Iris pigment epithelial cell (primary cell): ENCODE measurements at places on chromosomes 16 and 17.

GRCh38 chr17:8158267-8159031 lies 4.3 kb downstream of the VAMP2 start:
- peak; percentile 86 for DNase-seq

GRCh38 chr17:64073771-64074703 lies 53.6 kb upstream of the ICAM2 start:
- no peak for DNase-seq

DNA sequence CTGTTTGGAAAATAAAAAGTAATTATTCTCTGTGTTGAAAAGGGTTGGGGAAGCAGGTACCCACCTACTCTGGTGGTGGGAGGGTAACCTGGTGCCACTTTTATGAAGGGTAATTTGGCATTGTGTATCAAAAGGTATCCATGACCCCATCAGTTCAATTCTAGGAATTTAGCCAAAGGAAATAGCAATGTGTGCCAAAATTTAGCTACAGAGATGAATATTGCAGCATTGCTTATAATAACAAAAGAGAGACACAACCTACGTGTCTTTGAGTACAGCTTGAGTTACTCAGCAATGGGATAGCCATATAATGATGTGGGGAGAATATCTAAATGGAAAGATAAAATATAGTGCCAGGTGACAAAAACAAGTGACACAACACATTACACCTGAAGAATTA lies 170.7 kb downstream of the NTN1 start:
- DNase-seq = peak; percentile 24

DNA sequence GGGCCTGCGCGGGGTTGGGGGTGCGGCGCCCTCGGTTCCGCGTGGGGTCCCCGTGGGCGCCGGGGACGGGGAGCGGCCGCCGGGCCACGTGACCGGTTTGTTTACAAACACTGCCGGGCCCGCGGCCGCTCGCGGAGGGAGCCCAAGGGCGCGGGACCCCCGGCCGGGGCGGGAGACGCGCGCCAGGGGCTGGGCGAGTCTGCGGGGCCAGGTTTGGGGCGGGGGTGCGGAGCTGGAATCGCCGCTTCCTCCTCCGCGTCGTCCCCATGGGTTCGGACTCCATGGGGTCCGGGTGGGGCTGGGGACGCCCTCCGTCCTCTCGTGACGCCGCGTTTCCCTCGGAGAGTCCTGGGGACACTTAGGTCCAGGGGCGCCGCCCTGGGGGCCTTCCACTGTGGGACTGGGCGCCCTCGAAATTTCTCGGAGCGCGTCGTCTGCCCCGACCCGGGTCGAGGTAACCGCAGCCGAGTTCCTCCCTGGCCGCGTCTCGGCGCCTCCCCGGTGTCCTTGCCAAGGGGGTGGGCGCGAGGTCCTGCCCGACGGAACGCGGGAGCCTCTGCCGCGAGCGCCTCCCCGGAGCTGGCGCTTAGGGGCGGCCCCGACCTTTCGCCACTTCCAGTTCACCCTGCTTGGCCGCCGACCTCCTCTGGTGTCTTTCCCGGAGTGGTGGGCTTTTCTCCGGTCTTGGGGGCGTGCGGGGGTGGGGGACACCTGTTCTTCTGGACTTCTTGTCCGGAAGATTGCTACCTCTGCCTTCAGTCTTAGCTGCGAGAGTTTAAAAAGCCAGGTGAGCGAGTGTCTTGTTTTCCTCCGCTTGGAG lies 684 bp downstream of the YPEL2 start:
- peak; percentile 31 for DNase-seq

DNA sequence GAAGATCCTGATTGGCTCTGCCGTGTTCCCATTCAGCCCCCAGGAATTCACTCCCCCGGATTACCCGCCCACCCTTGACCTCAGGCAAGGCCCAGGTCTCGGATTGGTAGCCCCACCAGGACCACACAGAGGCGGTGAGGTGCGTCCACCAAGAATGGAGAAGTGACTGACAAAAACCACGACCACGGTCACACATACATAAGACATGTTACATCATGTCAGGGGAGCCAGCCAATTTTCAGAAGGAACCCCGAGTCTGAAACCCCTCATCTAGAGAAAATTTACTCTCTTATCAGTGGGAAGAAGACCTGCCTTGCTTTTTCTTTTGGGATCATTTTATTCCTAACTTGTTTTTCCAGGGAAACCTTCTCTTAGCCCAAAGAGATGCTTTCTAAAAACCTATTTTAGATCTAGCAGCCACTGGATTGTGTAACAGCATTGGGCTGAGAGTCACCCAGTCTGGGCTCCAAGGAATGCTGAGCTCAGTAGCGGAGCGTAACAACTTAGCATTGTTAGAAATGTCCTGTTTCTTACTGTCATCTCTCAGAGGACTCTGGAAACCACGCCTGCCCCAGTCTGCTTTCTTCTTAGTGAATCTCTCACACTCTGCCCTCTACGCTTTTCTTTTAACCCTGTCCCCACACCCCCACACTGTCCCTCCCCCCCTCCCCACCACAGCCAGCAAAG lies 164.1 kb downstream of the CMIP start:
- DNase-seq = peak; percentile 74

GRCh38 chr17:56727876-56728617 lies 105.7 kb downstream of the C17orf67 start:
- no peak for DNase-seq

GRCh38 chr17:41864498-41864835 lies 756 bp downstream of the KLHL11 start:
- DNase-seq = peak; percentile 17

- no peak for DNase-seq
These were observed 28.2 kb upstream of the C1QL1 start for GRCh38 chr17:44996304-44996703.

GRCh38 chr16:10983159-10983558 lies 38.8 kb downstream of the CLEC16A start:
- DNase-seq = no peak

DNA sequence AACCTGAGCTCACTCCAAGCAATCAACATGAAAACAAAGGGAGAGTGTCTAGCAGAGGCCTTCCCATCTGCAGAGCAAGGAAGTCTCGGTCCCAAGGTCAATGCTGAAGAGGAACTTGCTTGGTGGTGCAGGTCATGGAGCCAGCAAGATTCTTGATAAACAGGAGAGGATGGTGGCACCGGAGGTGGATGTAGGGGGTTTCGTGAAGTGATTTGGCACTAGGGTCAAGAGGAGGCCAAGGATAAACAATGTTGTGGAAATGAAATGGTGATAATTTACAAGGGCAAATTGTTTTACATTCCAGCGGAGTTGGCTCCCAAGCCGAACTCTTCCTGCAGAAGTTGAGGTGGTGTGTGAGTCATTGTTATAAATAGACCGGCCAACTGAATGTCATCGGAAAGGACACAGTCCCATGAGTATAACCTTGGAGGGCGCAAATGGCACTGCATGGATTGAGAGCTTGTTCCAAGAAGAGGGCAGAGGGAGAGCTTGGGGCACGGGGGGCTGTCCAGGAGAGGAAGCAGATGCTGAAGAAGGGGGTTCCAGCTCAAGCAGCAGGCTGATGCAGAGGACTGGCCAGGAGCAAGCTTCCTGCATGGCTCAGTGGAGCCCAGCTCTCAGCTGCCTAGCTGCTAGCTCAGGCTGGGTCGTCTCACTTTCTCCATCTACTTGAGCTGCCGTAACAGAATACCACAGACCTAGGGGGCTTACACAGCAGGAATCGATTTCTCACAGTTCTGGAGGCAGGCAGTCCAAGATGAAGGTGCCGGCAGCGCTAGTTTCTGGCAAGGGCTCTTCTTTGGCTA lies 136.6 kb downstream of the COPRS start:
- DNase-seq = peak; percentile 71

- peak; percentile 71 for DNase-seq
These were observed 10.8 kb upstream of the SLC46A1 start for GRCh38 chr17:28416703-28417311.

DNA sequence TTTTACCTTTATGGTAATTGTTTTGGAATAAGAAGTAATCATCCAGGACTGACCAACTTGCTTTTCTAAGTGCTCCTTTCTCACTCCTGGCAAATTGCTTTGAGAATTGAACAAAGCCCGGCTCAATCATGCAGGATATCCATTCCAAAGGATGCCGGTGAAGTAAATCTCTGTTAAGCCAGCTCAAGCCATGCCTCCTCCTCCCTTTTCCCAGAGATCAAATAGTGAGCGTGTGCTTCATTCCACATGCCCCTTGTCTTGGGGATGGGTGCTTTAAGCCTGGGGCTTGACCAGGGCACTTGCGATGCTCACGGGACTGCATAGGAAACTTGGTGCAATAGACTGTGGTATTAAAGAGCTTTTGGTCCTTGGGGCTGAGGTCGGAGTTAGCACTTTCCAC lies 90.7 kb downstream of the UTP18 start:
- DNase-seq = no peak

- no peak for DNase-seq
These were observed 2.5 kb downstream of the TMEM92 start for GRCh38 chr17:50276588-50277356.

DNA sequence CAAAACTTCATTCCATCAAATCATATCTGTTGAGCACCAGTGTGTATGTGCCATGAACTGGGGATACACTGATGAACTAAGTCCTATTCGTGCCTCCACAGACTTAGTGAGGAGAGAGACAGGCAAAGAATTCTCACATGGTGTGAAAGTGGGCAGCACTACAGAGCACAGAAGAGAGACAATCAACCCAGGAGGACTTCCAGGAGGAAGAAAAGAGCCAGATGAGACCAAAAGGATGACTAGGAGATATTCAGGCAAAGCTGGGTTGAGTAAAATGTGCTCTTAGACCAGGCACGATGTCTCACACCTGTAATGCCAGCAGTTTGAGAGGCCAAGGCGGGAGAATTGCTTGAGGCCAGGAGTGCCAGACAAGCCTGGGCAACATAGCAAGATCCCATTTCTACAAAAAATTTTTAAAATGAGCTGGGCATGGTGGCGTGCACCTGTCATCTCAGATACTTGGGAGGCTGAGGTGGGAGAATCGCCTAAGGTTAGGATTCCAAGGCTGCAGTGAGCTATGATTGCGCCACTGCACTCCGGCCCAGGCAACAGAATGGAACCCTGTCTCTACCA lies 30.2 kb upstream of the TNRC6A start:
- no peak for DNase-seq

- DNase-seq = no peak
These were observed 16.5 kb upstream of the ST6GALNAC1 start for GRCh38 chr17:76659928-76660655.

DNA sequence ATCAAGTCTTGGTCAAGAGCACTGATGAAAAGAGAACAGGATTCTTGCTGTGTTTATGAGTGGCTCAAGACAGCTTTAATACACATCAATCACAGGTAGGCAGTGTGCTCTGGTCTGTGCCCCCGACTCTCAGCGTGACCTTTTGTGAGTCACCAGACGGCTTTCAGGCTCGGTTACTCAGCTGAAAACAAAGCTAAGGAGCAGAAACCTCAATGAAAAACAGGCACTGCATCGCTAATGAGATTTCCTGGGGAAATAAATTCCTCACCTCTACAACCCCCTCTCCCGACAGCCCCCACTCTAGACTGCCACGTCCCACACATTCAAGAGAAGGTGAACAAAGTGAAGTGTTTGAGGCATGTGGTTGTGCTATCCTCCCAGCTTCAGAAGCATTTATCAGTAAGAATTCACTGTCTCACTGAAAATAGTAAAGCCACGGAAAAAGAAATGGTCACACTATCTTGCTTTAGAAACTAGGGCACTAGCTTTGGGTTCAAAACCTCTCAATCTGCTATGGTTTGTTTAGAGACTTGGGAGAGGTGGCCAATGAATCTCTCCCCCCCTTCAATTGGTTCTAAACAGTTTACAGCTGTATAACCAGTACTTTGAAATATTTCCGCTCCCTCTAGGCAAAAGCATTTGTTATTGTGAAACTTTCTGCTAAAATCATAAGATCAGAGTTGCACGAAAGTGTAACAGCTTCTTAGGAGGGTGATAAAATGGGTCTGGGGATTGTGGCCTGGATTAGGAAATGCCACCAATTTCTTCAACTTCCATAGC lies 199.5 kb upstream of the PMFBP1 start:
- DNase-seq = peak; percentile 79

GRCh38 chr17:63041722-63042121 lies 75.7 kb downstream of the TANC2 start:
- DNase-seq = no peak

DNA sequence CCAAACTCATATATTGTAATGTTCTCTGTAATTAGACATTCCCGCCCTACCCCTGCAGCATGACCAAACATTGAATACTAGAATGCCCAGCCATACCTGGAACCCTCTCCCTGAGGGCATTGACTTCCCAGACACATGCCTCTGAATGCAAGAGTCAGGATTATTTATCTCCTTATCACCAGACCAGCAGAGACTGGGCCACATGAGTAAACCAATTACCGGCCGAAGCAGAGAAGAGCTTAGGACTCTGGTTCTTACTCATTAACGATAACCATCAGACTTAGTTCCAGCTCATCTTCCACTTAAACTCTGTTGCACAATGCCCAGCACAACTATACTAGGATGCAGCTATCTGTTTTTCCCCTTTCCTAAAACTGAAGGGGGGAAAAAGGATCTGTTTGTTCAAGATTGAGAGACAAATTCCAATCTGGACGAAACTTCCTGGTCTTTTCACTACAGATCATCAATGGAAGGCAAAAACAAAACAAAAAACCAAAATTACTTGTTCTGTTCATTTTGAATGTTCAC lies 88.2 kb upstream of the CORO6 start:
- DNase-seq = peak; percentile 88

- DNase-seq = no peak
These were observed 680.8 kb upstream of the CDH8 start for GRCh38 chr16:62717026-62717425.

- DNase-seq = peak; percentile 21
These were observed 1.9 kb downstream of the MSI2 start for GRCh38 chr17:57257895-57258851.

GRCh38 chr16:89020925-89021595 lies 44.1 kb upstream of the CBFA2T3 start:
- no peak for DNase-seq

DNA sequence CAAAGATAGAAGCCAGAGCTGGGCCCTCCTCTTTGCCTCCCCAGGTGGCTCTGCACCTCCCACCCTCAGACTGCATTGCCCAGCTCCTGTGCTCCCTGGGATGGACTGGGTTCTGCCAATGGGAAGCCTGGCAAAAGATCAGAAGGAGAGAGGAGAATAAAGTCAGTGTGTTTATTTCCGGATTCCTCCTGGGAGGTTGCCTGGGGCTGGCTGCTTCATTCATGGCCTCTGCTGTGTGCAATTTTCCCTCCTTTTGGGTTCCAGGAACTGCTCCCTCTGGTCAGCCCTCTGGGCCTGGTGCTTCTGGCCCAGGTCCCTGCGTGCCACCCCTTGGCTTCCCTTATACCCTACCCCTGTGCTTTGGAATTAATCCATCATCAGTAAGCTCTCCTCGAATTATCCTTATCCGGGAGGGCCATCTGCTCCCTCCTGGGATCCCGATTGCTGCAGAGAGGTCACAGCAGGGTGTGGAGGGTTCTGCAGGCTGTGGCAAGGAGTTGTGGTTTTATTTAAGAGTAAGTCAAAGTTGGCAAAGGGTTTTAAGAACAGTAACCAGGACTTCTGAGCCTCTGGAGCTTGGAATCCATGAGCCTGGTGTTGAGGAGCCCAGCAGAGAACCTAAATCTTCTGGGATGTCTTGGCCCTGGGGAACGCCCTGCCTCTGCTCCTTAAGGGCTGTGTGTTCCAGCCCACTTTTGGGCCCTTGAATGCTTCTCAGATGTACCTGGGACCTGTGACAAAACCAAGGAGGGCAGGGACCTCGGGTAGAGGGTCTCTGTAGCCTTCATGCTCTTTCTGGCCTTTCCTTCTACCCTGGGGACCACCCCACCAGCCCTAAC lies 8.2 kb upstream of the MMP2 start:
- DNase-seq = no peak
